NCI-H69 (cell line): ENCODE measurements at places on chromosomes 16 and 17.

GRCh38 chr17:63967953-63968352 lies 4.8 kb downstream of the SCN4A start:
- no peak for DNase-seq

DNA sequence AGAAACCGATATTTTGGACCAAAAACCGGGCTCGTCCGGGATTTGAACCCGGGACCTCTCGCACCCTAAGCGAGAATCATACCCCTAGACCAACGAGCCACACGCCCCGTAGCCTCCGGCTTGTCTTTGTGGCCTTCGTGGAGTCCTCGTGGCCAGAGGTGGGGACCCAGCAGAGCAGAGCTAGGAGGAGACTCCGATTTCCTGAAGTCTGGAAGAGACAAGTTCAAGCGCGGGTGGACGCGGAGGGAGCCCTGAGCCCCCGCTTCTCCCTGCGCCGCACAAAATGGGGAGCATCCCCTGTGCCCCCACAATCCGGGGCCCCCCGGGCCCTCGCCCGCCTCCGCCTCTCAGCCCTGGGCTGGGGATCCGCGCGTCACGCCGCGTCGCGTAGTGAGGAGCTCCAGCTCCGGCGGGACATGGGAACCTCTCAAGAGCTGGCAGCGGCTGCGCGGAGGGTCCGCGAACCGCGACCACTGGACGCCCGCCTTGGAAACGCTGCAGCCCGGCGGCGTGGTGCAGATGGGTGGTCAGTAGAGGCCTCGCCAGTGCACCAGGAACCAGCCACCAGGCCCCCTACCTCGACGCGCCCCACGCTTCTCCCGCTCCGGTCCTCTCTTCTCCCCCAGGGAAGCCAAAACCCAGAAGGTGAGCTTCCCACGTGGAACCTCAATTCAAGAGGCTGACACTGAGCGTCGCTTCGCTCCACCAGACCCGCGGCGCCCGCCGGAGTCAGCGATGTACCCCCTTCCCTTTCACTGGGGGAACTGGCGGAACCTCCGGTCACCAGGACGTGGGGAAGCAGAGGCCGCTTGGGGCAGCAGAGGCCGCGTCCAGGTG lies 5.2 kb upstream of the OR1F1 start:
- DNase-seq: peak; percentile 82

DNA sequence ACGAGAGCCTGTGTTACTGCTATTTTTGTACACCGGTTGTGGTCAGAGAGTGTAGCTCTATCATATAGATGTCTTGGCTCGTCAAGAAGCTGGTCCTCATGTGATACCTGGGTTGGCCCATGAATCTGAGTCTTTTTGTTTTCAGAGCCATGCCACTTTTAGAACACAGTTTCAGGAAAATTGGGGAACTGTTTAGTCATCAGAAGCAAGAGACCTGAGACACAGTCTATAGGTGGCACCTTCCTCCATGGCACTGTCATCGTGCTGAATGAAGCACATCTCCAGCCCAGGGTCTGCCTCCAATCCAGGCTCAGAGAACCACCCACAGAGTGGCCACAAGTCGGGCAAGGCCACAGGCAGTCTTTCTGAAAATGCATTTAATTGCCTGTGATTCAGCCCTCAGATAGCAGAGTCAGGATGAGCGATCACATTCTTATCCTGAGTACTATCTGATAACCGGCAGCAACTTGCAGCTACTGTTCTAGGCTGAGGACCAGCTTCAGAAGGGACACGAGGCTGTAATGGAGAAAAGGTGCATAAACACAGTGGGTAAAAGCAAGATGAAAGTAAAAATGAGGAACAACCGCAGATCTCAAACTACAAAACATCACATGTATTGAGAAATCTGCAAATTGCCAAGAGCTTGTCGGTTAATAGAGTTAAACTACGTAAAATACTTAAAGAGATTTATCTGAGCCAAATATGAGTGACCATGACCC lies 14.2 kb upstream of the HAPSTR1 start:
- no peak for DNase-seq

GRCh38 chr16:70444249-70445063 lies 5.6 kb upstream of the ST3GAL2 start:
- no peak for DNase-seq

- DNase-seq: no peak
Observed at GRCh38 chr17:29119265-29119664, 60.9 kb downstream of the MYO18A start.

DNA sequence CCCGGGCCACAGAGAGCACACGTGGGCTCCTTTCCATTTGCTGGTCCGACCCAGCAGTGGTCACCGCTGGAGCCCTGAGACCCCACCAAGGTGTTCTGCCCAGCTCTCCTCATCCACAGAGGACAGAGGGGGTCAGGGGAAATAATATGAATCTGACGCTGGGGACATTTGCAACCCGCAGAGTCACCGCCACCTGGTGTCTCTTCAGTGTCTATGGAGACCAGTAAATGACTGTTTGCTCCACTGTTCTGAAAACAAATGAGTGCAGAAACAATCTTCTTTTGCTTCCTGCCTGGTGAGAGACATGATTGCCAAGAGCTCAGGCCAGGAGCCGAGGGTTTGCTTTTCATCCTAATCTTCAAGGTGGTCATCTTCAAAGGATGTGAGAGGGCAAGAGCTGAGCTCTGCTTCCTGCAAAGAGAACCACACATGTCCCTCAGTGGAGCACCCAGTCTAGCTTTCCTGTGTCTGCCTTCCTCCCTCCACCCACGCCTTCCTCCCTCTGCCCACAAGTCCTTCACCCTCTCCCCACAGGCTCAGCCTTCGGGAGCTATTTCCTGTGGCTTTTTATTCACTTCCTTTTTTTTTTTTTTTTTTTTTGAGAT lies 14.7 kb upstream of the KLHDC4 start:
- DNase-seq: peak; percentile 73

DNA sequence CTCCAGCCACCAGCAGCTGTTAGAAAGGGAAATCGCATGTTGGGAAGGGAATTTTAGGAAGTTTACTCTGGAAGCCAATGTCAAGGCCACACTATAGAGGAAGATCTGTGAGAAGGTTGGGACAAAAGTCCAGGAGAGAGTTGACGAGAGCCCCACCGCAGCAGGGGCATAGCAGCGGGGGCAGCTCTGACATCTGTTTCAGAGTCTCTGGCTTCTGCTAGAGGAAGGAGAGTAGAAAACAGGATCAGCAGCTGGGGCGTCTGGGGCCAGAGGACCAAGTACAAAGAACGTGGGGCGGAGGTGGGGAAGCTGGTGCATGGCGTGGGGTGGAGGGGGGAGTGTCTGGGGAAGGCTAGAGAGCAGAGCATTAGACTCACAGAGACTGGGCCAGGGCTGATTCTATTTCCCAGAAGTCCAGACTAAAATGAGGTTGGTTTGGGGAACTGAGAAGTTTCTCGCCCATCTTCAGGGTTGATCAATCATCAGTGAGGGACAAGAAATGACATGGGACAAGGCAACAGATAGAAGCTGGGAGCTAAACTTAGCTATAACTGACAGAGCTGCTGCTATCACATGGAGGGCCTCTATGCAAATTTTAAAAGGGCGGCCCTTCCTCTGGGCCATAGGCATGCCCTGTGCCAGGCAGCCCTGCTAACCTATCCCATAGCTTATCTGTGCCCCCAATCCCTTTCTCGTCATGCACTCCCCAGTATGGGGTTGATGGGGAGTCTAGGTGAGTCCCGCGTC lies 1.2 kb downstream of the RABEP2 start:
- no peak for DNase-seq

GRCh38 chr16:13332713-13333255 lies 431.4 kb downstream of the SHISA9 start:
- DNase-seq: no peak

DNA sequence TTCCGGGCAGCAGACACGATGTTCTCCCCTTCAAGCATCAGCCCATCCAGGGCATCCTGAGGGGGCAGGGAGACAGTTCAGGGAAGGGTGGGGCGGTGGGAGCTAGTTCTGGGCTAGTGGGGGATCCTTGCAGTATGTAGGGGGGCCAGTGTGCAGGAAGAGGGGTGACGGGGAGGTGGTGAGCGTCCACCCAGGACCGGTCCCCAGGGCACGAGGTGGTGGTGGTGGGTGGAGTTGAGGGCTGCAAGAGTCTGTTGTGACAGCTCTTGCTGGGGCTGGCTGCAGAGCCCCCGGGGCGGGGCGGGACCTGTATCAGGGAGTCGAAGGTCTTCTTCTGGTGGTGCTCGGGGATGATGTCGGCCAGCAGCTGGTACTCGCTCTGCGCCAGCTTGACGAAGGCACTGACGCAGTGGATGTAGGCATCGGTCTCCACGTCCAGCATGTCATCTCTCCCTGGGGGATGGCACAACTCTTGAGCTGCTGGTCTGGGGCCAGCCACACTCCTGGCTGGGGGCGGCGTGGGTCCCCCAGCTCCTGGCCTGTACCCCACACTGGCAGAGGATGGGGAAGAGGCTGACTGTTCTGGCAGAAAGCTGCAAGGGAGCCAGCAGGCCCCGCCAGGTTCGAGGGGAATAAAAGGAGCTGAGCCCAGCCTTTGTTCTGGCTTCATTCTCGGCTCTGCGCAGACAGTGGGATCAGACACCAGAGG lies 10.0 kb downstream of the ZACN start:
- no peak for DNase-seq

DNA sequence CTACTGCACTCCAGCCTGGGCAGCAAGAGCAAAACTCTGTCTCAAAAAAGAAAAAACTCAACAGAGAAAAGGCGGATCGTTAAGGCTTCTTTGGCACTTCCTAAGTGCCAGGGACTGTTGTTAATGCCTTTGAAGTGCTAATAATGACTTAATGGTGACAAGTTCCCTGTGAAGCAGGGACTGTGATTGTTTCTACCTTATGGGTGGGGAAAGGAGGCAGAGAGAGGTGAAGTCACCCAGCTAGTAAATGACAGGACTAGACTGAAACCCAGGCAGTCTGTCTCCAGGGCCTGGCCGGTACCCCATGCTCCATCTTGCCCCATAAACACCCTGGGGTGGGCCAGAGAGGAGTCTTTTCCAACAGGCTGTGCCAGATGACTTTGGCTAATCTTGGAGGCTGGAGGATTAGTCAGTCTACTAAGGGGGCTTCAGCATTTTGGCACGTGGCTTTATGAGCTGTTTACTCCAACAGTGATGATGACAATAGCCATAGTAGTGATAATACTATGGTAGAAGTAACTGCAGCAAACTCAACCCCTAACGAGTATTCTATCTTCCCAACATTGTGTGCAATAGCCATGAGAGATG lies 26.9 kb downstream of the ABCC1 start:
- DNase-seq: no peak

DNA sequence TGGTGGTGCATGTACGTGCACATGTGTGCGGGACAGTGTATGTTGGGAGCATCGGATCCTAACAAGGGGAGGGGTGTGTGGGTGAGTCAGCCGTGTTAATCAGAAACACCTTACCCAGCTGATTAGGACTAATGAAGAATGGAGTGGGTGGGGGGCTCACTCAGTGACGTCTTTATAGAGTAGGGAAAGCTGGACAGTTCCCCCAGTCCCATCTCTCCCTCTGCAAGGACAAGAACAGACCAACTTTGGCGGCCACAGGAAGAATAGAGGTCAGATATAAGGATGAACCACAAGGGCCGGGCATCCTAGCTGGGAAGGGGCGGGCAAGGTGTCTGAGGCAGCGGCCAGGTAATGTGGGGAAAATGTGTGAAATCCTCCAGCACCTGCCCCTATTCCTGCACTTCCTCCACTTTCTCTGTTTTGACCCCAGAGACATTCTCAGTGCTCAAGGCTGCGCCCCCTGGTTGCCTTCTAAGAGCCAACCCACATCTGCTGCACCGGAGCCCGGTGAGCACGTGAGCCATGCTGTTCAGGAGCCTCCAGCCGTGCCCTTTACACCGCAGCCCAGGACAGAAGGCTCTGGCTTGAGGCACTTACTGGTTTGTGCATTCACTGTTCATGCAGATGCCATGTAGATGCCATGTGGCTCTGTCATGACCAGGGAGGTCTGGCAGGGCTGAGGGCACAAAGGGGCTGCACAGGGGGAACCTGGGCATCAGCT lies 18.9 kb upstream of the TBX21 start:
- DNase-seq: peak; percentile 22

DNA sequence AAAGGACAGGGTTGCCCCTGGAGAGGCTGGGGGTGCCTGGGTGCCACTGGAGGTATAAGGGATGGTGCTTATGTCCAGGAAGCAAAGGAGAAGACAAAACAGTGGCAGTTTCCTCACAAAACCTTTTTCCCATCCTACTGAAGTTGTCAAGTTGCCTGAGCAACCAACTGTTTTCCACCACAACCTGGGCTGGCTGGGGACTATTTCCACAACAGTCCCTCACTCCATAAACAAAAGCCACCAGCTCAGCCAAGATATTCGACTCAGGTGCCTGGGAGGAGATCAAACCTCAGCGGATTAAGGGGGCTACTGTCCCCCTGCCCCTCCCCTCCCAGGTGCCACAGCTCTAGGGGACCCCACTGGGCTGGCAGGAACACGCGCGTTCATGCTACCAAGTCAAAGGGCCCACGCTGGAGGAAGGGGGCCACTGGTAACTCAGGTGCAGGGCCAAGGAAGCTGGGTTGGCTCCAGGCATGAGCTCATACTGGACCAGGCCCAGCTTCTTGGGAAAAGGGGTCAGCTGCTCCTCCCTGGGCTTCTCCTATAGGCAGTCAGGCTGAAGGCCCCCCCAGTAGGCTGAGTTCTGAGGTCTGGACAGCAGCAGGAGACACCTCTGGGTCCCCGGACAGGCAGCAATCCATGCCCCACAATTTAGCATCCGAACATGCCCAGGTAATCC lies 45.7 kb upstream of the MRPS23 start:
- no peak for DNase-seq

GRCh38 chr17:13753154-13753553 lies 151.4 kb upstream of the HS3ST3A1 start:
- DNase-seq: no peak

DNA sequence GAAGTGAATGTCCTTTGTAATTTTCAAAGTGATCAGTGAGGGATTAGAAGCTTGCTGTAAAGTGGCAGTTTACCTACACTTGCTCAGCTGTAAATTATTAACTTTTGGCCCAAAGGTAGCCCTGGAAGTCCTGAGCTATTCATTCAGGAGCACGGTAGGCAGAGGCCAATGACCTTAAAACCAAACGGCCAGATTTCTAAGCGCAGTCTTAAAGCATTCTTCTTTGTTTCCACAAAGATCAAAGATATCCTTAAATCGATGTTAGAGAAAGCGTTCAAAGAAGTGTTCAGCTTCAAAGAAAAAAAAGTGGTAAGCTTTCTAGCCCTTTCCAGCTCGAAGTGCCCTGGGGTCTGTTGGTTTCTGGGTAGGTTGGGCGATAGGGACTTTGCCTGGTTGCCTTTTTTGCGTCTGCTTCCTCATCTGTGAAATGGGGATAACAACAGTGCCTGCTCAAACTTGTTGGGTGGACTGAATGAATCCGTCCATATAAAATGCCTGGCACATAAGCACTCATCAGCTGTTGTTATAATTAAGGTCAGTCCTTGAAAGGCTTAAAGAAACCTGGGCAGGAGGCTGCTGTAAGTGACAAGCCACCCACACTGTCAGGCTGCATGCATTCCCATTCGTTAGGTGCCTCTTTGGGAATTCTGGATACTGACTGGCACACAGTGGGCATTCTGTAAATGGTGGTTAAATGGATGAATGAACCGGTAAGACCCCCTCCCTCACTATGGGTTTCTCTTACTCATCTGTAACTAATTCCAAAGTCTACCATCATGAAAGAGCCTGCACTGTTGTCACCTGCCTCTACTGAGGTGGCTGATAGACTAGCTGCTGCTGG lies 113.2 kb downstream of the PRKCA start:
- peak; percentile 58 for DNase-seq
